Activated CD4-positive, alpha-beta T cell treated with anti-CD3 and anti-CD28 coated beads for 36 hours (primary cell): ENCODE measurements at places on chromosomes 7 and 10. TPM values are rescaled to one million over a fixed set of nuclear protein-coding genes. Genes with fewer than 3 reads are reported as not detected.

PTPRZ1 gene
- not detected for total RNA-seq

TWIST1 gene
- 1.2 TPM for total RNA-seq

DNA sequence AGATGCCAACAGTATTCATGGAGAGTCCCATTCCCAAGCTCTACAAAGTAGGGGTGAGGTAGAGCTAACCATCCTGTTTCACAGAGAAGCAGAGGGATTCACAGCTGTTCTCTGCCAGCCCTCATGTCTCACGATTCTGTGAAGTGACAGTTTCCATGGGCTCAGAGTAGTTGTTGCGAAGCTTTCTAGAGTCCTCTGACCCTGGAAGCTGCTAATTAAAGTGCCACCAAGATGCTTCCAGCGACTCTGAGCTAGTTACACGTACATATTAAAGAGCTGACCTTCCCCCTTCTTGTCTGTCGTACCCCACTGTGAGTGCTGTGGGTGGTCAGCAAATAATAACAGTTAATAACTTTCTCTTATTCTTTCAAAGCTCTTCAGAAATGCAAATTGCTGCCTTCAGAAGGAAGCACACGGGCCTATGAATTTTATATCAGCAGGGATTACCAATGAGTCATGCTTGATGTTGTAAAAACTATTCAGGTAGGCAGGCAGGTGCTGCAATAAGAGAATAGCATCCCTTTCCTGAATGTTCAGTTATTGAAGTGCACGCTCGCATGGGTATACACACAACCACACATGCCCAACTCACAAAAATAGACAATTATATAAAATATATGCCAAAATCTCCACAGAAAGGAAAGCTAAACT lies 34.1 kb downstream of the DNAJB9 start:
- no peak overlapping the region for H3K4me3 ChIP-seq
- H3K27ac ChIP-seq, result no peak overlapping the region
- peaks cover 14% of the 10 kb centered on the region for H3K4me1 ChIP-seq
- H3K36me3 ChIP-seq, result no peaks in the 10 kb centered on the region

- no peak overlapping the region for H3K27ac ChIP-seq
- H3K27me3 ChIP-seq, result no peaks in the 10 kb centered on the region
- H3K36me3 ChIP-seq, result no peaks in the 10 kb centered on the region
- DNase-seq, result no peak
These were observed 165.5 kb upstream of the CHRM2 start for GRCh38 chr7:136702913-136703312.

GRCh38 chr7:20331910-20332813 lies 1.5 kb downstream of the ITGB8 start:
- peak overlapping the region; percentile 55 for H3K4me3 ChIP-seq
- DNase-seq, result no peak
- peaks cover 20% of the 10 kb centered on the region for H3K4me1 ChIP-seq

DNA sequence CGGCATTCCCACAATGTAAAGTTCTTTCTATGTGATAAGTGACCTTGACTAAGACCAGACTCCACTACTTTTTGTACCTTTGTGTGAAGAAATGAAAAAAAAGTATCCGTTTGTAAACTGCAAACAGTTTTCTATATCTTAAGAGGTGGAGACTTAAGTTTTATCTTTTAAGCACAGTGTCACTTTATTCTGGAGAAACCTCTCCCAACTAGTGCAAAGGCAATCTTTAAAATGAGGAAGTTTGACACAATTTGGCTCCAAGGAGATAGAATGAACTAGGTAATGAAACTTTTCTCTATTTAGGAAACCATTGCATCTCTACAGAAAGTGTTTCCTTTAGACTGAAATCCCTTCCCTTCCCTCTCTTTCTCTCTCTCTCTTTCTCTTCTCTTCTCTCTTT lies 122.9 kb downstream of the SAMD9 start:
- no peak overlapping the region for H3K4me3 ChIP-seq
- peaks cover 15% of the 10 kb centered on the region for H3K27me3 ChIP-seq
- no peak overlapping the region for H3K27ac ChIP-seq
- no peaks in the 10 kb centered on the region for H3K36me3 ChIP-seq
- no peak for DNase-seq
- H3K4me1 ChIP-seq, result no peaks in the 10 kb centered on the region

DNA sequence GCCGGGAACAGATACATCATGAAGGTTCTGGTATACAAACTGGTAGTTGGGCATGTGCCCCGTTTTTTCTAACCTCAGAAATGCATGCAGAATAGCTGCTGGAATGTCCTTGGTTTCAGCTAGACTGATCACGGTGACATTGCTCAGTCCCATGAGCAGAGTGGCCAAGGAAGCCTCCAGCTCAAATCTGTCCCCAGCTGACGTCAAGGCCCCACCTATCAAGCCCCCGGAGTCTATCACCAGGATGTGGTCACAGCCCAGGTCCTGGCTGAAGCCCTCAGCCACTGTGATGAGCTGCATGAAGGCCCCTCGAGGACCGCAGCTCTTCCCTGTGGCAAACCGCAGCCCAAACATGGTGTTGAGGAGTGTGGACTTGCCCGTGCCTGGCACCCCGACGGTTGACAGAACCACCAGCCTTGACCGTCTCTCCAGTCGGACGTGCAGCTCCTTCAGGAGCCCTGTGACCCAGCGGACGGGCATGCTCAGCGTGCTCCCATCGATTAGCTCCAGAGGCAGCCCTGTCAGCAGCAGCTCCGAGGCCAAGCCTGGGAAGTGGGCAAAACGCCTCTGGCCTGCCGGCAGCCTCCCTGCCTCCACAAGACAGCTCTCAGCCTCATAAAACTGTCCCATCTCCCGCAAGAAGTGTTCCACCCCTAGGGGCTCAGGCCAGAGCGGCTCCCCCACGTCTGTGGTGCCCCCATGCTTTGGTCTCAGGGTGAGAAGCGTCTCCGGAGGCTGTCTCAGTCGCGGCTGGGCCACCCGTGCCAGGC lies 7.8 kb upstream of the MRPS24 start:
- H3K36me3 ChIP-seq, result peaks cover 49% of the 10 kb centered on the region
- H3K27ac ChIP-seq, result no peak overlapping the region
- peaks cover 15% of the 10 kb centered on the region for H3K4me1 ChIP-seq
- DNase-seq, result no peak
- H3K27me3 ChIP-seq, result no peaks in the 10 kb centered on the region
